NCI-H146 (cell line): ENCODE measurements at places on chromosomes 11 and 22.

DNA sequence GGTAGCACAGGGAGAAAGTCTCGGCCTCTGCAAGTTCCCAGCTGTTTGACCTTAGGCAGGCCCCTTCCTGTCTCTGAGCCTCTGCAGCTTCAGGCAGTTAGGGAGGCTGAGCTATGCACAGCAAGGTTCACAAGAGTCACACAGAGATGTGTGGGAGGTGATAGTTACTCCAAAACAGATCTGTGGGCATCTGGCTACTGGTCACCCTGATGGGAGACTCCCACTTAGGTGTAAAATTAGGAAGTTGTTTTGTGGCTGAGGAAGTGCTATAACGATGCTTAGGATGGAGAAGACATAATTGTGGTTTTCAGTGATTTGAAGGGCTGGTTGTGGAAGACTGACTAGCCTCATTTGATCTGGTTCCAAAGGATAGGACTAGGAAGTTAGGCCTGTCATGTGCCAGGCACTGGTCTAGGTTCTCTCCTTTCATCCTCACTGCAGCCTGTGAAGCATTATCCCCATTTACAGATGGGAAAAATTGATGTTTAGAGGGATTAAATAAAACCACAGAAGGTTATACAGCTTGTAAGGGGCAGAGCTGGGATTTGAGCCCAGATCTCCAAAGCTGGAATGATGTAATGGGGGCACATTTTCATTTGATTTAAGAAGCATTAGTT is 13.5 kb downstream of the ACO2 start:
- DNase-seq, result no peak

GRCh38 chr22:32994041-32994830 is 63.9 kb downstream of the SYN3 start:
- no peak for DNase-seq

GRCh38 chr11:70095541-70096252 is 17.6 kb downstream of the ANO1 start:
- no peak for DNase-seq

DNA sequence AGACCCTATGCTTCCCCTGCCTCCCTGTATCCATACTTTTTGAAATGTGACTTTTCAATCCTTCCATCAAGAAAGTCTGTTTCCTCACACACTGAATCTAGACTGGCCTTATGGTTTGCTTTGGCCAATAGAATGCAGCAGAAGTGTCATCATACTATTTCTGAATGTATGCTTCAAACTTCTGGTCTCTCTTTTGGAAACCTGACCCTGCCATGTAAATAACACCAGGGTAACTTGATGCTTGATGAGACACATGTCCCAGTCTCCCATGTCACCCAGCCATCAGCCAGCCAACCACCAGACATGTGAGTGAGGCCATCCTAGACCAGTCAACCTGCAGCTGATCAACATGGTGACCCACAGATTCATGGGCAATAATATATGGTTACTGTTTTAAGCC is 29.7 kb upstream of the CAVIN3 start:
- no peak for DNase-seq

DNA sequence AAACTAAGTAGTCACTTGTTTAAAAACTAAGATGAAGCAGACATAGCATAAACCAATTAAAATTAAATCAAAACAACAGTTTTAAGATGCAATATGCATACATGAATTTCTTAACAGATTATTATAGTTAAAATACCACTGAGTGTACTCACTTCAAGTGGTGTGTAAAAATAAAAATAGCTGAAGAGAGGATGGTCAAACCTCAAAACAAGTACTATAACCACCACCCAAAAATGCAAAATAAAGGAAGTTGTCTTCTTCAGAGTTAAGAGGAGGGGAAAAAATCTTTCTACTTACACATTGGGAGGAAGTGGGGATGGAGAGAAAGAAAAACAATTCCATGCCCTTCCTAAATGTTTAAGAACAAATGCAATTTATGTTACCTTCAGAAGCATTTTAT is 31.9 kb downstream of the RRAS2 start:
- DNase-seq, result no peak

DNA sequence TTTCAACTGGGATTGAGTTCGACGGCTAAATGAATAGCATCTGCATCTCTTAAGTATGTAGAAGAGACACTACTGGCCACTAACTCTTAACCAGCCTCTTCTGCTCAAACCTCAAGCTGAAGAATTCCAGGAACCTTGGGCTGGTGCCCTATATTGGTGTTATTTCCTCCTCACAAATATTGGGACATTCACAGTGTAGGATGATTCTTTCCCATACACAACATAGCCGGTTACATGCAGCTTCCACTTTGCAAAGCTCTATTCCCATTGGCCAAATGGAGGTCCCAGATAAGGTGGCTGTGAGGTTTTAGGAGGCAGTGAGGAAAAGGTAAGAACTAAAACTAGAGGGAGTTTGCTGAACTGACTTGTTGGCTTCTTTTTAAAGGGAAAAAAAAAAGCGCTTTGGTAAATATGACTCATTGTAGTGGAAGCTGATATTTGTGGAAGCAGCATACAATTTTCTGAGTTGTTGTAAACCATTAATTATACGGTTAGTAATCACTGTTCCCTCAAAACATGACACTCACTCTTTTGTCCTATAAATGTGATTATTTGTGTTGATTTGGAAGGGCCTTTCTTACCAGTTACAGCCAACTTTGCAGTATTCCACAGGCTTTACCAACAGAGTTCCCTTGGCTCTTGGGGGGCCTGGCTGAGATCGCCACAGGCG is 17.6 kb downstream of the C22orf31 start:
- no peak for DNase-seq

DNA sequence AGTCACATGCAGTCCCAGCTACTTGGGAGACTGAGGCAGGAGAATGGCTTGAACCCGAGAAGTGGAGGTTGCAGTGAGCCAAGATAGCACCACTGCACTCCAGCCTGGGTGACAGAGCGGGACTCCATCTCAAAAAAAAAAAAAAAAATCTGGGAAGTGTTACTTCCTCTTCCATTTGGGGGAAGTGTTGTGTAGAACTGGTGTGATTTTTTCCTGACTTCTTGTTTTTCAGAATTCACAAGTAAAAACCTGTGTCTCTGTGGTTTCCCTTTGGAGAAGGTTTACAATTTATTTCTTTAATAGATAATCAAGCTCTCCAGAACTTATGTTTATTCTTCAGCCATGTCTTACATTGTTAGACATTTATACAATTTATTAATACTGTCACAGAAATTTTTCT is 396.1 kb downstream of the BRD1 start:
- DNase-seq, result no peak

DNA sequence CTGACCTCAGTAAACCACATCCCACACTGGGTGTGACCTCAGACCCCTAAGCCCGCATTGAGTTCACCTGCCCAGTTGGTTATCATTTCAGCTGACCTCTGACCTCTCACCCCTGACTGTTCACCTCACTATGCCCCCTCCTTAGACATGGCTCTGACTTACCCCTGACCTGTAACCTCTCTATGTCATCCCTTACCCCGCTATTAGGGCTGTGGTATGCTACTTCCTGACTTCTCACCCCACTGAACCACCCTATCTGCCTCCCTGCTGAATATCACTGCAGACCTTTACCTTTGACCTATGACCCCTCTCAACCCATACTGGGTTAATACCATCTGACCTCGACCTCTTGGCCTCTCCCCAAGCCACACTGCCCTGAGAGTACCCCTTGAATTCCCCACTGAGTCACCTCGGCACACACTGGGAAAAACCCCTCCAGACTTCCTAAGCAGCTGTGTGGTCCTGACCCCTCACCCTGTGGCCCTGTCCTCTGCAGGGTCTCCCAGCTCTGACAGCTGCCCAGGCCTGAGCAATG is 8.3 kb downstream of the PLCB3 start:
- DNase-seq, result no peak

DNA sequence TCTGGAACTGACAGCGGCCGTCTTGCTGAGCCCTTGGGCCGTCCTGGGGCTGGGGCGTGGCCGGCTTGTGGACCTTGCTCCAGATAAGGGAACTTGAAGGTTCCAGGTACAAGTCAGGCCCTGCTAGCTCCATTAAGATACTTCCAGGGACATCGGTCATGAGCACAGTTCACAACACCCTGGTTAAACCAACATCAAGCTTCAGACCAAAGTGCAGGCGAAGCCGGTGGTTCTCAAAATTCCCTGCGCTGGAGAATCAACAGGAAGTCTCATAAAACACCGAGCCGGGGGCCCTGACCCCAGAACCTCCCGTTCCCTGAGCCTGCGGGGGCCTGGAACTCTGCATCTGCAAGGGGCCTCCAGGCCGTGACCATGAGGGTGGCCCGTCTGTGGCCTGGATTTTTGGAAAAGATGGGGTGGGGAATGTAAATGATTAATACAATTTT is 1043.8 kb downstream of the BRD1 start:
- DNase-seq, result no peak

DNA sequence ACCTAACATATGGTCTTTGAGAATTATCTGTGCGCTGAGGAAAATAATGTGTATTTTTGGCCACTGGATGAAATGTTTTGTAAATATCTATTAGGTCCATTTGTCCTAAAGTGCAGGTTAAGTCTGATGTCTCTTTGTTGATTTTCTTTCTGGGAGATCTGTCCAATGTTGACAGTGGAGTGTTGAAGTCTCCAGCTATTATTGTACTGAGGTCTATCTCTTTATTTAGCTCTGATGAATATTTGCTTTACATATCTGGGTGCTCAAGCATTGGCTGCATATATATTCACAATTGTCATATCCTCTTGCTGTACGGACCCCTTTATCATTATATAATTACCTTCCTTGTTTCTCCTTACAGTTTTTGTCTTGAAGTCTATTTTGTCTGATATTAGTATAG is 833.8 kb downstream of the DLG2 start:
- DNase-seq, result no peak

DNA sequence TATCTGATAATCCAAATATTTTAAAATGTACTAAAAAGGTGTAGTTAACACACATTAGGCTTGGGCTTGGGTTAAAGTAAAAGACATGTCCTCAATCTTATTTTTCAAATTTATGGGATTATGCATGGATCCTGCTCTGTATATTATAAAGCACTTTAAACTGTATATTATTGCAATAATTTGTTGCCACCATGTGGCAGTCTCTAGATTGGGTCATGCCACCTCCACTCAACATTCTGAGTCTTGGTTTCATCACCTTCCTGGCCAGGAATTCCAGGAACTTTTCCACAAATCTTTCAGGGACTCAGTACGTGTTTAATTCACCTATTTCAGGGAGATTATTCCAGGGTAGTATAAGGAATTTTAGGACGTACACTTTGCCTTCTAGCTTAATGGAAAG is 695.5 kb downstream of the FAM181B start:
- no peak for DNase-seq

GRCh38 chr22:23704829-23705228 is 14.0 kb downstream of the RGL4 start:
- no peak for DNase-seq
